ENCODE measurements at places on chromosomes 3 and 15.

GRCh38 chr15:81332326-81332725, 8.4 kb upstream of the STARD5 start:
- no peak for DNase-seq

- no peak for DNase-seq
Observed at GRCh38 chr15:95770196-95770595, 560.3 kb upstream of the NR2F2 start.

GRCh38 chr15:64772964-64773363, 2.4 kb downstream of the RBPMS2 start:
- DNase-seq: no peak

DNA sequence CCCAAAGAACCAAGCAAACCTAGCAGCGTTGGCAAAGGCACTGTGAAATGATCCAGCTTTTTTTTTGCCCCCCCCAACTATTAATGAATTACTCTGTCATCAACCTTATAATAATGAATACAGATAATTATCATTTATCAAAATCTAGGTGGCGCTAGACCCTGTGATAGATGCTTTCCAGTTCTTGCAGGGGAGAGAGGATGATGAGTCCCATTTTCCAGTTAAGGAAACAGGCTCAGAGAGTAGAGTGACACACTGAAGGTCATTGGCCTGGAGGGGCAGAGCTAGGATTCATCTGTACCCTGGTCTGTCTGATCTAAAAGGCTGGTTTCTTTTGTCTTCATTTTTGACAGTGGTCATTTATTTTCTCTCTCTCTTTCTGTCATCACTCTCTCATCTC, 5.0 kb downstream of the ACOX2 start:
- no peak for DNase-seq

GRCh38 chr3:99954914-99955644, 137.4 kb downstream of the CMSS1 start:
- no peak for DNase-seq

- no peak for DNase-seq
Observed at GRCh38 chr3:145952536-145952935, 208.4 kb downstream of the PLOD2 start.

DNA sequence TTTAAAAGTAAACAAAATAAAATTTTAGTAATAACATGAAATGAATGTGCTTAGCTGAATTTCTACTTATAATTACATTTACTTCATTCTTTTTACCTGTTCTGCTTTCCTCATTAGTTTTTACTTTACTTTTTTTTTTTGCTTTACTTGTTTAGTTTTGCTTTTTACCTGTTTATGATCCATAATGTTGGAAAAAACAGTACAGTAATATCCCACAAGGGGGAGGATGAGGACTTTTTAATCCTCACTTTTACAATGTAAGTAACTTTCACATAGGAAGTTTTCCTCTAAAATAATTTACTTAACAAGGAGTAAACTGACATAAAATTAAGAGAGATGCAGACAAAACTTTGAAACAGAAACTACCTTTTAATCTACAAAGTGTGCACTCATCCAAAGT, 268.7 kb downstream of the TBC1D5 start:
- DNase-seq: no peak

- DNase-seq: no peak
Observed at GRCh38 chr15:63396152-63396928, 14.7 kb upstream of the CA12 start.

DNA sequence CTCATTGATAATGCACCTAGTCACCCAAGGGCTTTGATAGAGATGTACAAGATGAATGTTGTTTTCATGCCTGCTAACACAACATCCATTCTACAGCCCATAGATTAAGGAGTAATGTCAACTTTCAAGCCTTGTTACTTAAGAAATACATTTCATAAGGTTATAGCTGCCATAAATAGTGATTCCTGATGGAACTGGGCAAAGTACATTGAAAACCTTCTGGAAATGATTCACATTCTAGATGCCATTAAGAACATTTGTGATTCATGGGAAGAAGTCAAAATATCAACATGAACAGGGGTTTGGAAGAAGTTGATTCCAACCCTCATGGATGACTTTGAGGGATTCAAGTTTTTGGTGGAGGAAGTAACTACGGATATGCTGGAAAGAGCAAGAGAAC, 135.2 kb downstream of the TLE3 start:
- no peak for DNase-seq

DNA sequence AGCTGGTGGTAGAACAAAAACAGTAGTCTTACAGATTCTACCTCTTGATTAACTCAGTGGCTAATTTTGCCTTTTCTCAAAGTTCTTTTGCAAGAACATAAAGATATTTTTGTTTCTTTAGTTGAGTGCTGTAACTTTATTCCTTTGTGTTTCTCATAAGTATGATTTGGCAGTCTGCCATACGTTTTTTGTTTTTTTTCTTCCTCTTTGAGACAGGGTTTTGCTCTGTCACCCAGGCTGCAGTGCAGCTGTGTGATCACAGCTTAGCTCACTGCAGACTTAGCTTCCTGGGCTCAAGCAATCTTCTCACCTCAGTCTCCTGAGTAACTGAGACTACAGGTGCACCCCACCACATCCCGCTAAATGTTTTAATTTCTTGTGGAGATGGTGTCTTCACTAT, 22.4 kb downstream of the B3GNT5 start:
- DNase-seq: no peak

DNA sequence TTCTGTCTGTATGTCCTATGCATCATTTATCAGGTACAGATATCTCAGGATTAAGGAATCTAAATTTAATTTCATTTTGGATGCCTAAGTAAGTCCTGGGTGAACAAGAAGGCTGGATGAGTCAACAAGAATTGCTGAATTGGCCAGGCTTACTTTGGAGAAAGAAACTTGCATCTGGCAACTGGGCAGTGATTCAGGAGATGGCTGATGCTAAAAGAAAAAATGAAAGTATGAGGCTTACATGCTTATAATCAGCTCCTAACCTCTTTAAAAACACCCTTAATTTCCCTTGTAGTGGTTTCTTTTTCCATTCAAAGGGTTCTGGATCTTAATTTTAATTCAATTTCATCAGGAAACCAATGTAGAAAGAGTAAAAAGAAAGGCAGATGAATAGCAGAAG, 228.8 kb upstream of the PEX5L start:
- no peak for DNase-seq

DNA sequence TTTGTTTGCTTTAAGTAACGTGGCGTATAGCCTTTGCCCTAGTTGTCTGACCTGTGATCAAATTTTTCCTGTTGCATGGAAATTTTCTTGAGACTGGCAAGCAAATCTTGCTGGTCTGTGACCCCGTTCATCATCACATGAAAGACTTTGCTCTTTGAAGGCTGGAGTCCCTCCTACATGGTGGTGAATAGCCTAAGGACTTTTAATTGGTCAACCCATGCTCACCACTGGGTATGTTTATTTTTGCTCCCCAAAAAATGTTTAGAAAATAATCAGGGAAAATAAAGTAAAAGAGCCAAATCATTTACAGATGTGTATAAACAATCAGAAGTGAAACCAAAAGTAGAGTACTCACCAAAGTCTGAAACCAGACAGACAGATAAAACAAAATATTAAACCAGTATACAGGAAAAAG, 1075.3 kb upstream of the ALCAM start:
- no peak for DNase-seq

GRCh38 chr3:115085197-115085865, 61.8 kb downstream of the ZBTB20 start:
- no peak for DNase-seq

- DNase-seq: no peak
Observed at GRCh38 chr15:50563756-50564155, 17.3 kb upstream of the USP50 start.

GRCh38 chr3:126557415-126557745, 1.4 kb downstream of the C3orf22 start:
- DNase-seq: no peak

GRCh38 chr3:135460273-135460672, 505.3 kb upstream of the PPP2R3A start:
- no peak for DNase-seq

DNA sequence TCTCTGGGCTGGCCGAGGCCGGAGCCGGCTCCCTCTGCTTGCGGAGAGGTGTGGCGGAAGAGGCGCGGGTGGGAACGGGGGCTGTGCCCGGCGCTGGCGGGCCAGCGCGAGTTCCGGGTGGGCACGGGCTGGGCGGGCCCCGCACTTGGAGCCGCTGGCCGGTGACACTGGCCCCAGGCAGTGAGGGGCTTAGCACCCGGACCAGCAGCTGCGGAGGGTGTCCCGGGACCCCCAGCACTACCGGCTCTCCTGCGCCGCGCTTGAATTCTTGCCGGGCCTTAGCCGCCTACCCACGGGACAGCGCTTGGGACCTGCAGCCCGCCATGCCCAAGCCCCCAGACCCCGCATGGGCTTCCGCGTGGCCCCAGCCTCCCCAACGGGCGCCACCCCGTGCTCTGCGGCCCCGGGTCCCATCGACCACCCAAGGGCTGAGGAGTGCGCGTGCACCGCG, 736.3 kb upstream of the ARRDC4 start:
- no peak for DNase-seq

DNA sequence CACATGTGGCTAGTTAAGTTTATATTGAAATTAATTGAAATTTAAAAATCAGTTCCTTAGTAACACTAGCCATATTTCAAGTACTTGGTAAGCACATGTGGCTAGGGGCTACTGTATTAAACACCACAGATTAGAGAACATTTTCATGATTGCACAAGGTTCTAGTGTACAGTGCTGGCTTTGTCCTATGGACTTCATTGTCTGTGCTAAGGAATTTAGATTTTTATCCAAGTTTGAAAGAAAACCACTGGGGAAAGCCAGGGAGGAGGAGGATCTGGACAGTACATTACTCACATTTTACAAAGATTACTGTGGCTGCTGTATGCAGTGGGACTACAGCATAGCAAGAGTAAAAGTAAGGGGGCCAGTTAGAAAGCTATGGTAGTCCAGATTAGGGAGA, 13.9 kb downstream of the STAC start:
- DNase-seq: no peak

DNA sequence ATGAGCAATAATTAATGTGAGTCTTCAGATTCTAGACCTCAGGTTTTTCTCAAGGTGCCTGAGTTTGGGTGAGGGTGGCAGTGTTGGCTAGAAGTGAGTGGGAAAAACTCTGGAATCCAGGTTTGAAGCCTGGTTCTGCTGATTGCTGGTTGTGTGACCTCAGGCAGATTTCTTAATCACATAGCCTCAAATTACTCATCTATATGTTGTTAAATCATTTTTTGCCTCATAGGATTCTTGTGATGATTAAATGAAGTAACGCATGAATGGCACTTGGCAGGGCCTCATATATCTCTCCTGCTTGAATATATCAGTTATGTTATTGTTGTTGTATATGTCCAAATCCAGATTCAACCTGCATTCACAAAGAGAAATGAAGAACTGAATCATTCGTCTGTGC, 60.5 kb downstream of the NR2F2 start:
- no peak for DNase-seq

DNA sequence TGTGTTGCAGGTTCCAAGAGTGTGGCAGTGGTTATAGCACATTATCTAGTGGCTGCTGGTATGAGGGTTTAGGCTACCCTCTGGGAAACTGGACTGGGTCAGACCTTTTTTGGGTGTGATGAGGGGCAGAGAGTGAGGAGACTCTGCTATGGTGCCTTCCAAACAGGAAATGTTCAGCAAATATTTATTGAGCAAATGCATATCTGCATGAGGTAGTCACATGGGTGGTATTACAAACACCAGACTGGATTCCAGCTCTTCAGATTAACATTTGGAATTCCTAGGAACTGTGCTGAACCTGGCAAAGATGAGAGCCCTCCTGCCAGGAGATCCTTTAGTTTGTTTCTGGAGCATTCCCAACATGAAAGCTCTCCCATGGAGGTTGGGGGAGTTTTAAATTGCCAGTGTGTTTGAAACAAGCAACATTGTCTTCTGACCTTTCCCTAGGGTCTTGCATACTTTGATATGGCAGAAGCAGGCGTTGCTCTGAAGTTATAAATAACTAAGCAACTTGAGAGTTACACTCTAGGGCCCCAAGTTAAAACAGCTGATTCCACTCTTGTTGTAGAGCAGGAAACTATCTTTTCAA, 341.2 kb upstream of the C2CD4B start:
- no peak for DNase-seq

DNA sequence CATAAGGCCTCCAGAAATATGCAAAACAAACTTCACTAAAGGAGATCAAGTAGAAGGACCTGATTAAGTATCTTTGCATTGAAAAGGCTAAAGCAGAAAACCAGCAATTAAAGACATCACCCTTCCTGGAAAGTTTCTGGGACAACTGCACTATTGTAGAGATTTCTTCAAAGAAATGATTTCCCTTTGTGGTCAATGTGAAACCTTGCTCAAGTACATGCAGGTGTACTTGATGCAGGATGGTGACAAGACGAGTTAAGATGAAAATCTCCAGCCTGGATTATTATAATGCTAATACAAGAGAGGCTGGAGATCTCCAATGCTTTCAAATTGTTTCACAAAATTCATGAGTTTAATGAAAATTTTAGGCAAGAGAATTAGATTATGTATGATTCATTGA, 208.4 kb downstream of the TIGIT start:
- DNase-seq: no peak

DNA sequence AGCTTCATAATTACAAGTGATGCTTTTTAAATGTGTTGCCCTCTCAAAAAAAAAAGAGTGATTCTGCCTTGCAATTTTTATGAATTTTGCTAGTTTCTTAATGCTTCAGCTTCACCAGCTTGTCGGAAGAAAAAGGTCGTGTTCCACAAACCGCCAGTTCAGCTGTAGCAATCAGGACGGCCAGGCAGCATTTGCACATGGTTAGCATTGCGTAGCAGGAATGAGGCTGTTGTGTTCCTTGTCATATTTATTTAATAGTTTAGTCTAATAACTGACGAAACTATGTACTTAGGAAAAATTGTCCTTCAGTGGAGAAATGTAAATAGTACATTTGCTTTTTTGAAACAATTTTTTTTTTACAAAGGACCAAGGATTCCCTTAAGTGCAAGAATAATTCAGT, 64.9 kb upstream of the SELENOK start:
- DNase-seq: no peak

Measured in T-helper 9 cell (primary cell).